ENCODE measurements at places on chromosomes 2 and 18. TPM values are rescaled to one million over a fixed set of nuclear protein-coding genes. Genes with fewer than 3 reads are reported as not detected.

GRCh38 chr2:37982147-37982582 lies 57.1 kb downstream of the RMDN2 start:
- DNase-seq: peak; percentile 85

DNA sequence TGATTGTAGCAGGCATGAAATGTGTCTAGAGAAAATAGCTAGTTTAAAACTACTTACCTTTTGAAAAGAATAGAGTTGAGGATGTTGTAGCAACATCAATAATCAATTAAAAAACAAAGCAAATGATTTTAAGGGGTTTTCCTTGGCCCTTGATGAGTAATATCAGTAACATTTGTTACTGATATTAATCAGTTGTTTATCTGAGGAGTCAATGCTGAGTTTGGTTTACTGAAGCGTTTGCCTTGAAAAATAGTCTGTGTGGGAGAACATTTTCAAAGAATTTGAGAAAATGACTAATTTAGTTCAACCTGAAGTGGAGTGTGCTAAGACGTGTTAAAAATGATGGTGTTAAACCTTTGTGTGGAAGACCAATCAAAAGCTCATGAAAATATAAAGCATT lies 9.3 kb downstream of the PTH2R start:
- DNase-seq: no peak

DNA sequence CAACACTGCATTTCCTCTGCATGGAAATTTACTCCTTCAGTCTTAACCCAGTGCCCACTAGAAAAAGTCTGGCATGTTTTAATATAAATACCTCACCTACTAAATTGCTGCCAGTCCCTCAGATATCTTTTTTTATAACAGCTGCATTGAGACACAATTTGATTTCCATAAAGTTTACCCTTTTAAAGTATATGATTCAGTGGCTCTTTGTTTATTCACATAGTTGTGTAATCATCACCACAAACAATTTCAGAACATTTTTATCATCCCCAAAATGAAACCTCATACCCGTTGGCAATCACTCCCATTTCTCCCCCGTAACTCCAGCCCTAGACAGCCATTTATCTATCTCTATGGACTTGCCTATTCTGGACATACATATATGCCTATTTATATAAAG lies 17.0 kb upstream of the FRZB start:
- peak; percentile 48 for DNase-seq

DNA sequence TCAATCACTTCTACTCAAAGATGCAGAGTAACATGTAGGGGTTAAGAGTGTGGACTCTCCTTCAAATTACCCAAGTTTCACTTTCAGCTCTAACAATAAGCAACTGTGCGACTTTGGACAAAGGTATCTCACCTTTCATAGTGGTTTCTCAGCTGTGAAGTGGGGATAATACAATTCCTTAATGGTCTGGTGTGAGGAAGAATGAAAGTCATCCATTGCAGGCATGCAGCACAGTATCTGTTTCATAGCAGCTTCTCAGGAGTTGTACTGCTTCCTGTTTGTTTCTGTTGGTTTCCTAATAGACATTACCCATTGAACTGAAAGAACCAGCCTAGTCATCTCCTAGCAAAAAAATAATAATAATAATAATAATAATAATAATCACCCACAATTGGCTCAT lies 74.4 kb downstream of the DDX18 start:
- no peak for DNase-seq

DNA sequence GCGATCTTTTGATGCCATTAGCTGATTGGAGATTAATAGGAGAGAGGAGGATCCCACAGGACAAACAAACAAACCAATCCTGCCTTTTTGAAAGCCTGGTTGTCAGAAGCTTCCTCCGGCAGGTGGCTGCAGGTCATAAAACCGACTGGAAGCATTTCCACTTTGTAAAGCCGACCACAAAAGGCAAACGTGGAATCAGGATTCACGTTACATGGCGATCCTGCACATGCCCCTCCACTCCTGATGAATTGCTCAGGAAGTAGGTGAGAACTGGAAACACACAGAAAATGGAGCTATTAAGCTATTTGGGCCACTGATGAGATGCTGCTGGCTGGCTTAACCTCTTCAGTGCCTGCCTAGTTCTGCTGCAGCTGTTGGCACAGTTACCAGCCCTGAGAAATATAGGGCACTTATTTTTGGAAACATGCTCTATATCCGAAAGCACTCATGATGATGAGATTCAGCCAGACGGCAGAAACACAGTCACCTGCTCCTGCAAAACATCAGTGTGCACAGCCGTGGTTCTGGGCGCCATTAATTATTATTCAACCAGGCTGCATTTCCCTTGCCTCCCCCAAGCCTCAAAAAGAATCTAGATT lies 110.3 kb upstream of the ST6GAL2 start:
- DNase-seq: no peak

- peak; percentile 60 for DNase-seq
Observed at GRCh38 chr18:66872277-66872676, 268.4 kb upstream of the CDH19 start.

- peak; percentile 8 for DNase-seq
Observed at GRCh38 chr2:68806511-68807109, 64.6 kb downstream of the BMP10 start.

- DNase-seq: no peak
Observed at GRCh38 chr2:32166115-32166574, 481 bp downstream of the SLC30A6 start.

DNA sequence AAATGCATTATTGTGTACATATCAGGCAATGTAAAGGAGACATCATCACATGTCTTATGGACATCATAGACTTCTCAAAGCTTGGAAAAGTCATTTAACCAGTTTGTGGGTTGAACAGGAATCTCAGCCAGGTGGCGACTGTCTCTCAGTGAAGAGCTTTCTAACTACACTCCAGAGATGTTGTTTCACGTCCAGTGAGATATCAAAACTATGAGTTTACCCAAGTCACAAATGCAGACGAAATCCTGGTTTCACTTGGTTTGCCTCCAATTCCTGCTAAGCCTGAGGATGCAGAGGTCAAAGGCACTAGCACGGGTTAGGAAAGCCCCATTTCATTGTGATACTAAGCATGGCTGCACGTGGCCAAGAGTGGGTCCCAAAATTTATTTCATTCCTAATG lies 384.5 kb upstream of the MEIS1 start:
- no peak for DNase-seq

DNA sequence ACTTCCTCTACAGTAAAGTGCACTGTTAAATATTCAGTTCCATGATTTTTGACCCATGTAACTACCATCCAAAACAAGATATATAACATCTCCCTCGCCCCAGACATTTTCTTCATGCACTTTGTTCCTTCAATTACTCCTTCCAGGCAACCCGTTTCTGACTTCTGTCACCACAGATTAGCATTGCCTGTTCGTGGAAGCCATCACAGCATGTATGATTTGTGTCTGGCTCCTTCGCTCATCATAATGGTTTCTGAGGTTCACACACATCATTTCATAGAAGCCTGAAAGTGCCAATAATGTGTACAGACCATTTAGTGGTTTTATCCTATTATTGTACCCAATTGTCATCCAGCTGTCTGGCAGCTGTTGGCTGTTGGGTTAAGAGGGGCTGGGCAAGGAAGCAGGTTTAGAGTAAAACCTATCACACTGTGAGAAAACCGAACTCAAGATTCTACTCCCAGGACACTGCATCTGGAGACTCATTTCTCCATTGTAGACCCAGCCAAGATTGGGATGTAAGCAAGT lies 16.1 kb downstream of the ARHGAP28 start:
- DNase-seq: no peak

GRCh38 chr2:239735829-239736357 lies 289.2 kb downstream of the NDUFA10 start:
- DNase-seq: no peak

DNA sequence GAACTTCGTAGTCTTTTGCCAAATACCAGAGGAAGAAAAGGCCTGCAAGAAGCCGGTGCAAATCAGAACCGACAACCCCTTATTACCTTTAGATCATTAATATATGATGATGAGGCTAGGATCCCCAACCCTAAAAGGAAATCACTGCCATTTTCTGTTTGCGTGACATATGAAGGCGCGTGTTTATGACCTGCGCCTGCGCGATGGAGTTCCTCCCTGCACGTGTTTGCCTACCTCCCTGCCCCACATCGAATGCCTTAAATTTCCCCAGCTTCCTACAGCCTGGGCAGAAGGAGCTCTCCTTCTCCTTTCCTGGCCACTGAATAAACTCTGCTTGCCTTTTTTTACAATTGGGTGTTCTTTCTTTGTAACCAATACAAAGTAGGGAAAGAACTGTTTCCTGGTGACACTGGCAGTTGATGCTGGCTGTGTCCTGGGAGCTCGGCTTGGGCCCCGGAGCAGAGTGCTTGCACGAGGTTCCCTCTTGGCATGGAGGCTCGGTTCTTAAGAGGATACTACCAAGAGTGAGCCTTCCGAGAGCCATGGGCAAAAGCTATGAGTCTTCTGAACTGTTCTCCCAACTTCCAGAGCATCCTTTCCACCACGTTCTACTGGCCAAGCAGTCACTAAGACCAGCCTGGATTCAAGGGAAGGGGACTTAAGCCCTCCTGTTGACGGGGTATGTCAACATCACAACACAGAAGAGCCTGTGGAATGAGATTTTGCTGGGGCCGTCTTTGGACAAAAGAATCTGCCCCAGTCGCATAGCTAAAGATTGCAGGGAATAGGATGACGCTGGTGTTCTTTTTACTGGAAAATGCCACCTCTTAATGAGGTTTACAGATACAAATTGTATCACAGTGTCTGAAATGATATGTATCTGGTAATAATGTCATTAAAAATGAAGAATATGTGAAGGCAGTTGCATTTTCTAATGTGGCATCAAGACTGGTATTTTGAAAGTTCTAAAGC lies 179.8 kb downstream of the SH3BP4 start:
- DNase-seq: no peak

GRCh38 chr18:55265130-55265675 lies 305.9 kb upstream of the CCDC68 start:
- no peak for DNase-seq

- DNase-seq: no peak
Observed at GRCh38 chr2:240293557-240294461, 141.7 kb upstream of the GPC1 start.

DNA sequence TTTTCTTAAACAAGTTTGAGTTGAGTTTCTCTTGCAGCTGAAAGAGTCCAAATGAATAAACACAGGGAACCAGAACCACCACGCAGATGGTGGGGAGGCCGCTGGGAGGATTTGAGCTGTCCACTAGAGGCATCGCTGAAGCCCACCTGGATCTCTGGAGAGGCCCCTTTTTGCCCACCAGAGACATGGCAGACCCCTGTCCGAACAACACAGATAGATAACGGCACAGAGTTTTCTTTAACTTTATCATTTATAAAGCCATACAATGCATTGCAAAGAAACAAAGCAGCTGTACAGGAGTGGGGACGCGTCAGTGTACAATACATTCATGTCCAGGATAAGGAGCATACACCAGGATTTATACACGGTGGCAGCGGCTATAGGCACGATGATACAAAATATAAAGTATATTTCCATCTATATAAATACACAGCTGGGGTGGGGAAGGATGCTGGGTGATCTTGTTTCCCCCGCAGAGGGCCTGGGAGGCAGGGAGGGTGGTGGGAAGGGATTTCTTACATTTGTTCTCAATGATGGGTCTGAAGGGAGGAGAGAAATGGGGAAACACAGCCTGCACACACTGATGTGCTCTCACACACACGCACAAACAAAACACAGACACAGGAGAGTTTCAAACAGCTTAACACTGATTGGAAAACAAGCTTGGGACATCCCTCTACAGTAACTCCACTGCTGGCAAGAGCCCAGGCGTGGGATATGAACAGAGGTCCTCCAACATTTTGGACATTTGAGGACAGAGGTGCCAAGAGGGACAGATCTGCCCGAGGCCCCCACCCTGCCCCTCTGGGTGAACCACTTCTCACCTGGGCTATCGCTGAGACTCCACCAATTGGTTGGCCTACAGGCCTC lies 203.0 kb downstream of the TNS1 start:
- DNase-seq: no peak

- DNase-seq: no peak
Observed at GRCh38 chr2:147083664-147084063, 761.2 kb upstream of the ACVR2A start.

GRCh38 chr2:218435003-218435982 lies 16.4 kb downstream of the VIL1 start:
- no peak for DNase-seq

The GREB1L gene
- 0.50 TPM for total RNA-seq

The C2orf72 gene
- total RNA-seq: 2.0 TPM

The PAX3 gene
- 18.3 TPM for total RNA-seq

The GATA6 gene
- total RNA-seq: 2.1 TPM

The STPG4 gene
- 0.26 TPM for total RNA-seq

The CRYBA2 gene
- total RNA-seq: not detected

The LTBP1 gene
- 6.7 TPM for total RNA-seq

The DUSP2 gene
- total RNA-seq: 0.80 TPM
